ENCODE measurements at places on chromosomes 13 and 19. TPM values are rescaled to one million over a fixed set of nuclear protein-coding genes. Genes with fewer than 3 reads are reported as not detected.

IRGC gene
- not detected for total RNA-seq

SWSAP1 gene
- total RNA-seq, result 1.4 TPM

PSG3 gene
- not detected for total RNA-seq

CLPTM1 gene
- total RNA-seq, result 105 TPM

BTBD2 gene
- total RNA-seq, result 52.6 TPM

DNA sequence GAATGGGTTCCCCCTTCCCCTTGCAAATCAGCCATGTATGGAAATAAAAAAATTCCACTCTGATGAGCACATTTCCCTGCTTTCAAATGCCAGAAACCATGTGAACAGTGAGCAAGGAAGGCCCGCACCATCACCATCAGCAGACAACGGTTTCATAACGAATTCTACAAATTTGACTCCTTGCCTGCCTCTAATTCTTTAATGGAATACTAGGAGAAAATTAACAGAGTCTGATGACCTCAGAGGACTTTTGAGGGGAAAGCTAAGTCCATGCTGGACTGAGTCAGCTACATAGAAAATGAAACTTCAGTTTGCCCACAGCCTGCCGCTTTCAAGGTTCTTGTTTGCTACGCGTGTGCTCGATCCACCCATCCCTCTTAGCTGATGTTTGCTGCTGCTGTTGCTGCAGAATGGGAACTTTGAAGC, 46.7 kb upstream of the KL start:
- H3K4me1 ChIP-seq, result peaks cover 15% of the 10 kb centered on the region
- DNase-seq, result peak; percentile 32
- no peaks in the 10 kb centered on the region for H3K27me3 ChIP-seq
- H3K4me3 ChIP-seq, result peak overlapping the region; percentile 41
- no peaks in the 10 kb centered on the region for H3K36me3 ChIP-seq

- no peaks in the 10 kb centered on the region for H3K36me3 ChIP-seq
- DNase-seq, result no peak
- H3K27me3 ChIP-seq, result no peaks in the 10 kb centered on the region
- H3K4me1 ChIP-seq, result no peaks in the 10 kb centered on the region
Measured at GRCh38 chr13:101697745-101698144, 245.3 kb downstream of the ITGBL1 start.

DNA sequence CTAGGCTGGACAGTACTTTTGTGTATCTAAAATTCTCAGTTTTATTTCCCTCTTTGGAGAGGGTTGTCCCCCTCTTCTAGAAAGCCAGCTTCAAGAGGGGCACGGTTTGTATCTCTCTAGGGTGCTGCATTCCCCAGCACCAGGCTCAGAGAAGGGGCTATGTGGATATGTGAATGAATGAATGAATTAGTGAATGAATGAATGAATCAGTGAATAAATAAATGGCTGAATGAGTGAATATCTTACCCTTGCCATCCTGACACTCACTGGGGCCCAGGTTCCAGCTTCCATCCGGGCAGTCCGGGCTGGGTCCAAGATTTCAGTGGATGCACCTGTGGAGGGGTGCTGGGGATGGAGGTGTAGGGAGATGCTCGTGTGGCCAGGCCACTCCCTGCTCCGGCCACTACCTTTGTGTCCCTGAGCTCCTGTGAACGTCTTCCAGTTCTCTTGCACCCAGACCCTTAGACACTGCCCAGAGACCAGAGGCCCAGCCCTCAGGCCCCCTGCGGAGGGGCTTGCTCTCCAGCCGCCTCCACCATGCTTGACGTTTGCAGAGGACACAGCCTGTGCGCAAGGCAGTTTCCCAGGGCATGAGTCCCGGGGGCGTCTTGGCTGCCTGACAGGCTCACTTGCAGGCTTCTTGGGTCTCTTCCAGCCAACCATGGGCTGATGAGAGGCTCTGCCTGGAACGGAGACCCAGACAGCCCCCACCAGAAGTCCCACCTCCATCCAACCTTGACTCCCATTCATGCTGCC, 2.8 kb upstream of the KCNN1 start:
- no peak overlapping the region for H3K4me3 ChIP-seq
- no peak for DNase-seq
- H3K27me3 ChIP-seq, result peaks cover 67% of the 10 kb centered on the region
- no peak overlapping the region for H3K27ac ChIP-seq
- no peaks in the 10 kb centered on the region for H3K36me3 ChIP-seq
- H3K4me1 ChIP-seq, result no peaks in the 10 kb centered on the region

GRCh38 chr13:104310861-104311260, 1244.6 kb upstream of the SLC10A2 start:
- no peak for DNase-seq
- no peaks in the 10 kb centered on the region for H3K27me3 ChIP-seq
- no peak overlapping the region for H3K4me3 ChIP-seq
- no peaks in the 10 kb centered on the region for H3K36me3 ChIP-seq
- H3K27ac ChIP-seq, result no peak overlapping the region
- H3K4me1 ChIP-seq, result no peaks in the 10 kb centered on the region

DNA sequence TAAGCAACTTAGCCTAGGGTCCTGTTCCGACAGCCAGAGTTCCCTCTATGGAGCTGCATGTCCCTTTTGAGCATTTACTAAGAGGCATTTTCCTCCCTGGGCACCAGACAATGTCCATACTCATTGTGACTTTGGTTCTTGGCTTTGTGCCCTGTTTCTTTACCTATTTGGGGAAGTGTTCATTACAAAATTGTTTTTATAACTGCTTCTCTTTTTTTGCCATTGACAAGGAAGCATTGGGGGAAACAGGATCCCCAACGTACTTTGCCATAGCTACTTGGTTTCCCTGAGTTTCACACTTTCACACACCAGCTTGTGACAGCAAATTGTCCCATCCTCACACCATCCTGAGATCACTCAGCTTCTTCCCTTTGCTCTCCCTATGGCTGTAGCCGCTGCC, 81.1 kb upstream of the SIAH3 start:
- H3K4me3 ChIP-seq, result no peak overlapping the region
- H3K27me3 ChIP-seq, result no peaks in the 10 kb centered on the region
- H3K36me3 ChIP-seq, result no peaks in the 10 kb centered on the region
- DNase-seq, result no peak
- no peak overlapping the region for H3K27ac ChIP-seq
